ENCODE measurements at places on chromosomes 11 and 22. TPM values are rescaled to one million over a fixed set of nuclear protein-coding genes. Genes with fewer than 3 reads are reported as not detected.

- DNase-seq: no peak
- H3K27ac ChIP-seq: peak overlapping the region; percentile 77
- no peak overlapping the region for H3K4me3 ChIP-seq
- H3K4me1 ChIP-seq: peaks cover 93% of the 10 kb centered on the region
- no peaks in the 10 kb centered on the region for H3K36me3 ChIP-seq
Observed at GRCh38 chr11:94735907-94736306, 32.2 kb upstream of the AMOTL1 start.

DNA sequence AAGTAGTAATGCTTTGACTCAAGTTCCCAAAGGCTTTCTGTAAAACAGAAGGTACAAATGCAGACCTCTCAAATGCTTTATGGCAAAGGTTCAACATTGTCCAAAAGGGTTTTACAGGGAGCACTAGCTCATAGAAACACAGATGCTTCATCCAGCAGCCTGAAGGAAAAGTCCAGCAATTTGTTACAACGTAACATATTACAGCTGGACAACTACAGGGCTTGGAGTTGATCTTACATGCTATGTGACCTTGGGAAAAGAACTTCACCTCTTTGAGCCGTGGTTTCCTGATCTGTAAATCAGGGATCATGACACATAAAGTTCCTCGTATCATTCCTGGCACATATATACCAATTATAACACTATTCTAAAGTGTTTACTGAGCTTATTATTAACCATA is 84.9 kb downstream of the DDIAS start:
- H3K4me1 ChIP-seq: no peaks in the 10 kb centered on the region
- H3K4me3 ChIP-seq: no peak overlapping the region
- no peak overlapping the region for H3K27ac ChIP-seq
- no peaks in the 10 kb centered on the region for H3K36me3 ChIP-seq

DNA sequence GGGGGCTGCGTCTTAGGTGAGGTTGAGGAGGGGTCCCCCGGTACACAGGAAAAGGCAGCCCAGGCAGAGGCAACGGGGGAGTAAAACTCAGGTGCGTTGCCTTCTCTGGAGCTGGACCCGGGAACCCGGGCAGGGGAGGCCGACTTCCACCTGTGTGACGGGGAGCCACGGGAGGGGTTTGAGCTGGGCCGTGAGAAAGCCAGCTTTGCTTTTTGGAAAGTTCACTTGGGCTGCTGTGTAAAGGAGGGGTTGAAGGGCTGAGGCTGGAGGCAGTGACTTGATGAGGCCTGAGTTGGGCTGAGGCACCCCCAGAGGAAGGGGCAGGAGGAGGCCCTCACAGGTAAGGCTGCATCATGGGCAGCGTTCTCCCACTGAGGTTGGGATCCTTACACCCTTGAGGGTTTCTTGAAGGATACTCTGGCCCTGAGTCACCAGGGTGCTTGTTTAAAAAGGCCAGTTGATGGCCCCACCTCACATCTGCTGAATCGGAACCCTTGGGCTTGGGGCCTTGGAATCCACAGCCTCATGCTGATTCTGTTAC is 47.2 kb downstream of the CHRDL2 start:
- no peak overlapping the region for H3K27ac ChIP-seq
- no peak overlapping the region for H3K4me3 ChIP-seq
- H3K4me1 ChIP-seq: 0 out of 2 replicates have a peak, but pooled peaks cover 7% of the 10 kb centered on the region

ZP1 gene
- not detected for total RNA-seq

DNA sequence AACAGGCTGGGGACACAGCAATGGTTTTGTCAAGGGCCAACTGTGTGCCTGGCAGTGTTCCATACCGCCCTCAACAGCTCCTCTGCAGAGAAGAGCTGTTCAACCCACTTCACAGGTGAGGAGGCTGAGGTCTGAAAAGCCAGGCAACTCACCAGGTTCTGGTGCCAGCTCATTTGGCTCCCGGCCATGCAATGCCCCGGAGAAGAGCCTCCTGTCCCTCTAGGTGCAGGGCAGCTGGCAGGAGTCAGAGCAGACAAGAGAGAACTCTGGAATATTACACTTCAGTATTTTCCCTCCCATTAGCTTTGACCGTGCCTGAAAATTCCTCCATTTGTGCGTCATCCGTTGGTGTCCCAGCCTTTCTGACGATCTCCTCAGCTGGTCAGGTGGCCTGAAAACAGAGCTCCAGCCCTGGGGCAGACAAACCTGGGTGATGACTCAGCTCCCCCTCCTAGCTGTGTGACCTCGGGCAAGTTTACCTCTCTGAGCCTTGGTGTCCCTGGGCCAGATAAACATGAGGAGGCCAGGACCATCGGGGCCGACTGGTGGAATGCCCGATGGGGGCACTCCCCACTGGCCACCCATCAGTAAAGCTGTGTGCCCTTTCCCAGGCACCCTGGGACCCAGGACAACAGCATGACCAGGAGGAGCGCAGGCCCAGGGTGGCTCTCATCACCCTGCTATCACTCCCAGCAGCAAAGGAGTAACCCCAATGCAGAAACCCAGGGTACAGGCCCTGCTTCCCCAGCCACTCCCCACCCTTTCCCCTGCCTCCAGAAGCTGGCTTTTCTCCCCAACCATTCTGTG is 9.6 kb upstream of the C1QTNF6 start:
- H3K36me3 ChIP-seq: no peaks in the 10 kb centered on the region
- peak overlapping the region; percentile 77 for H3K4me3 ChIP-seq
- peak; percentile 99 for DNase-seq
- H3K27ac ChIP-seq: peak overlapping the region; percentile 94
- peaks cover 57% of the 10 kb centered on the region for H3K4me1 ChIP-seq
- H3K27me3 ChIP-seq: no peaks in the 10 kb centered on the region

MS4A6E gene
- total RNA-seq: not detected

All from PC-9 (cell line).